Effector memory CD4-positive, alpha-beta T cell (primary cell): ENCODE measurements at places on chromosomes 7 and 10.
A peak's percentile ranks its signal among the peaks of the same experiment; 100 is the strongest.

GRCh38 chr7:85928500-85928899 lies 715.2 kb upstream of the GRM3 start:
- no peak for DNase-seq

DNA sequence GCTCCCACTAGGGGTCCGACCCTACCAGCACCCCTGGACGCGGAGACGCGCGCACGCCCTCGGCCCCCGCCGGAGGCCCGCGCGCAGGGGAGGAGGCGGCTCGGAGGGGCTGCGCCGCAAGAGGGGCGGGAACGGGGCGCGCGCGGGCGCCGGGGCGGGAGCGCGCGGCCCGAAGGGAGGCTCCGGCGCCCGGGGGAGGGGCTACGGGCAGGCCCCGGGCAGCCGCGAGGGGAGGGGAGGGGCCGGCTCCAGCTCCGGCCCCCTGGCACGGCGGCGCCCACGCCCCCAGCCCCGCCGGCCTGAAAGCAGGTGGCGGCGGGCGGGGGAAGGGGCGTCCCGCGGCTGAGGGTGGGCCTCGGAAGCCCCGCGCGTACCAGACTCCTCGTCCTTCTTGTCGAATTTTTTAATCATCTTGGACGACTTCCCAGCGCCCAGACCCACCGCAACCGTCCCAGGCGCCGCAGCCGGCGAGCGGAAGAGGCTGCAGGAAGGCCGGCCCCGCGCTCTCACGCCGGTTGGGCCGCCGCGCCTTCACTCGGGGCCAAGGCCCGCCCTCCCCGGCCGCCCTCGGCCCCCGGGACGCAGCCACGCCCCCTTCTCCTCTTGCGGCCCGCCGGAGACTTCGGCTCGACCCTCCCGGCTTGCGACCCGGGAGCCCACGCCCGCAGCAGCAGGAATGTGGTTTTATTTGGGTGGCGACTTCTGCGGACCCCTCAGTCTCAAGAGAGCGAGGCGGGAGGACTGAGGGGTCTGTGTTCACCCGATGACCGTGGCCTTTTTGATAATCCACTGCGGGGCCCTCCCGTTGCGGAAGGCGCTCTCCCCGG lies at the start of gene COPG2:
COPG2 (minus strand) TSS at position 491 of the 827 bp plus-strand sequence; CDS start at position 411, 80 bp downstream.
- DNase-seq, result peak; percentile 42

DNA sequence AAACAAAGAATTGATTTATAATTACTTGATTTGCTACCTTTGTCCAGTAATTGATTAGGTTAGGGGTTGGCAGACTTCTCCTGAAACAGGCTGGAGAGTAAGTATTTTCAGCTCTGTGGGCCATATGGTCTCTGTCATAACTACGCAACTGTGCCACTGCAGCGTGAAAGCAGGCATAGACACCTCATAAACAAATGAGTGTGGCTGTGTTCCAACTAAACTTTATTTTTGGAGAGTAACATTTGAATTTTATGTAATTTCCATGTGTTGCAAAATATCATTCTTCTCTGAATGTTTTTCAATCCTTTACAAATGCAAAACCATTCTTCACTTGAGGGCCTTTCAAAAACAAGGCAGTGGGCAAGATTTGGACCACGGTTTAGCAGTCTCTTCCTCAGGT lies 76.9 kb downstream of the GALNT17 start:
- no peak for DNase-seq

GRCh38 chr7:80303315-80303714 lies 168.7 kb downstream of the GNAI1 start:
- no peak for DNase-seq
